Eye (tissue), 1 donor: ENCODE measurements at places on chromosomes 4 and X.

GRCh38 chr4:53764761-53765490 lies 173.6 kb upstream of the LNX1 start:
- DNase-seq: peak; percentile 21

GRCh38 chr4:108834835-108835384 lies 72.1 kb upstream of the ETNPPL start:
- peak; percentile 81 for DNase-seq

DNA sequence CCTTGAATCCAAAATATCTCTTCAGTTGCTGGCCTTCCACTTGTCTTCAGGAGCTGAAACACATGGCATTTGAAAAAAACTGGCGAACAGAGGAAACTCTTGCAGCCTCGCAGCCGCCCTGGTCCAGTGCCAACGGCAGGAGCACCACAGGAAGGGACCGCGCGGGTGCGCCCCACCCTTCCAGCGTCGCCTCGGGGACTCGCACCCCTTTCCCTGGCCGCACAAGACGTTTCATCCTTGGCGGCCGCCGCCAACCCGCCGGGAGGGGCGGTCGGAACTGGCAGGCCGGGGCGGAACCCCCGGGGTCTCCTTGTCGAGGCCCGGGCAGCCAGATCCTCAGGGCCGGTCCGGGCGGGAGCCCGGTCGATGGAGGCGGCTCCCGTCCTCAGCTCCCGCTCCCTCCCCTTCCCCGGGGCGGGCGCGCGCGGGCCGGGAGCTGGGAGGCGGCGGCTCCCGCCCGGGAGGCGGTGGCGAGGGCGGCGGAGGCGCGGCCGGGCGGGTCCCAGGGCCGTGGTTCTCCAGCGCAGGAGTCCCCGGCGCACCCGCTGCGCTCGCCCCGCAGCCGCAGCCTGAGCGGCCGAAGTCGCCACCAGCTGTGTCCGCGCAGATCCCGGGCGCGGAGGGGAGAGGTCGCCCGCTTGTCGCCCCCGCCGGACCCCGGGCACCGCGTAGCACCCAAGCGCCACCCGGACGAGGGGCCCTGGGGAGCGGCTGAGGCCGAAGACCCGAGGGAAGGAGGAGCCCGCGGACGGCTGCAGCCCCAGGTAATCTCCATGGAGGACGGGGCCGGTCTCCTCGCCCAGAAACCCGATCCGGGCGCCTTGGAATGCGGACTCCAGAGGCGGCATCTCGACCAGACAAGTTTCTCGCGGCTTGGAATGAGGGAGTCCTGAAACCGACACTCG lies 886 bp upstream of the NDST3 start:
- DNase-seq: peak; percentile 83

- DNase-seq: peak; percentile 11
Measured at GRCh38 chrX:119177278-119177677, 49.7 kb upstream of the KIAA1210 start.

- DNase-seq: no peak
Measured at GRCh38 chr4:184750926-184751584, 17.2 kb upstream of the CENPU start.

GRCh38 chr4:21992330-21992729 lies 43.8 kb upstream of the KCNIP4 start:
- no peak for DNase-seq

DNA sequence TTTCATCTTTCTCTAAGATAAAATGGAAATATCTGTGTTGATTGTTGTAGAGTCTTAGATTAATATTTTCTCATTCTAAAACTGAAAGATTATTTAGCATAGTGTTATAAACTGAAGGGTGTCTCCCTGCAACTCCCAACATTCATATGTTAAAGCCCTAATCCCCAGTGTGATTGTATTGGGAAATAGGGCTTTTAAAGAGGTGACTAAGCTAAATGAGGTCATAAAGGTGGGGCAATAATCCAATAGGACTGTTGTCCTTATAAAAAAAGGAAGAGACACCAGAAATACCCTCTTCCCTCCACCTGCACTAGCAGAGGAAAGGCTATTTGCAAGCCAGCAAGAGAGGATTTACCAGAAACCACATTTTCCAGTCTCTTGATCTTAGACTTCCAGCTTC lies 1626.4 kb downstream of the C4orf33 start:
- DNase-seq: no peak

- no peak for DNase-seq
Measured at GRCh38 chr4:54255881-54256280, 26.8 kb downstream of the PDGFRA start.

DNA sequence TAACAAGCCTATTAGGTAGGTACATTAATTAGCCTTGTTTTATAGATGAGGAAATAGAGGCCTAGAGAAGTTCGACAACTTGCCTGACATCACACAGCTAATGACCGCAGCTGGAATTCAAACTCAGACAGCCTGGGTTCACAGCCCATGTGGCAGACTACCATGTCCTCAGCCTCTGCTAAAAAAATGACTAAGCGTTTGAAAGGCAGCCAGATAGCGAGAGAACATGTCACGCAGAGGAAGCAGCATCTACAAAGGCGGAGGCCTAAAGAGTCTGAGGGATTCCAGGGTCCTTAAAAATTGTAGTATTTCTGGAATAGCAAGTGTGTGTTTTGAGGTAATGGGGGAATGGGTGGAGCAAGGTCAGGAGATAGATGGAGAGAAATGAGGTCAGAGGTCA lies 33.2 kb upstream of the BMP15 start:
- DNase-seq: no peak
